ENCODE measurements at places on chromosomes 3 and 15. TPM values are rescaled to one million over a fixed set of nuclear protein-coding genes. Genes with fewer than 3 reads are reported as not detected.

DNA sequence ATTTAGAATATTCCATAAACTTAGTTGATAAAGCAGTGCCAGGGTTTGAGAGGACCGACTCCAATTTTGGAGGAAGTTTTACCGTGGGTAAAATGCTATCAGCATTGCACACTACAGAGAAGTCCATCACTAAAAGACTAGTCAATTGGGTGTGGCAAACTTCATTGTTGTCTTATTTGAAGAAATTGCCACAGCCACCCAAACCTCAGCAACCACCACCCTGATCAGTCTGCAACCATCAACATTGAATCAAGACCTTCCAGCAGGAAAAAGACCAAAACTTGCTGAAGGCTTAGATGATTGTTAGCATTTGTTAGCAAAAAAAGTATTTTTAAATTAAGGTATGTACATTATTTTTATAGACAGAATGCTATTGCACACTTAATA lies 60.5 kb downstream of the KLF13 start:
- no peak for DNase-seq

GRCh38 chr15:80929689-80930088 lies 59.9 kb downstream of the MESD start:
- no peak for DNase-seq

DNA sequence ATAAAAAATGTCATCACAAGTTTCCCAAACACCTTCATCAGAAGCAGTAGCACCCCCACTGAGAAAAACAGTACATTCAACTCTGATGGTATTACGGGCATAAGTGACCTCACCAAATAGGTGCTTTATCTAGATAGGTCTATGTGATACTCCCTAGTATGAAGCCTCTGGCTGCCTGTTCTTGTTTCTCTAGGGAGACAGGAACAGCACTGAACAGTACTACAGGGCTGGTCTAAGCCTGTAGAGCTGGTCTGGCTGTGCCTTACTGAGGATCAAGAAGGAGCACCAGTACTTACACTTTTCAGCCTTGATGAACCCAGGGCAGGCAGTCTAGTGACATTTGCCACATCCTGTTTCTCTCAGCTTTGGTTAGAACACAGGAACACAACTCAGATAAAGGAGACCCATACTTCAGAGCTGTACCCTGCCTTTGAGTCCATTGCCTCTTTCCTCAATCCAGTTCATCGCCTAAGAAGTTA lies 35.9 kb downstream of the OXNAD1 start:
- no peak for DNase-seq

DNA sequence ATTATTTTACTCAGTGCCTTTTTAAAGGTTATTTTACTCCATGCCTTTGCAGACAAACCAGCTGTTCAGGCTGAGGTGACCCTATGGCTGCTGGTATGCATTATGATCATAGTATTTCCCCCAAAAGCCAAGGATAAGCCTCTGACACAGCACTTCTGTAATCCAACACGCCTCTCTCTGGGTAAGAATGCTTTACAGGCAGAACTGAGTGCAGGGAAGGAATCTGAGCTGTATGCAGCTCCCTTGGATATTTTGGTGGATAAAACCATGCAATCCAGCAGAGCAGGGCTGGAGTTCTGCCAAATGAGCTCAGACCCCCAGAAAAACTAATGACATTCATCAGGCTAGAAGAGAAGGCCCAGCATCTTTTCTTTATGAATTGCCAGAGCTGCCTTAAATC lies 11.7 kb upstream of the MAP1A start:
- DNase-seq: no peak

Gene ST8SIA2
- total RNA-seq: 0.83 TPM

DNA sequence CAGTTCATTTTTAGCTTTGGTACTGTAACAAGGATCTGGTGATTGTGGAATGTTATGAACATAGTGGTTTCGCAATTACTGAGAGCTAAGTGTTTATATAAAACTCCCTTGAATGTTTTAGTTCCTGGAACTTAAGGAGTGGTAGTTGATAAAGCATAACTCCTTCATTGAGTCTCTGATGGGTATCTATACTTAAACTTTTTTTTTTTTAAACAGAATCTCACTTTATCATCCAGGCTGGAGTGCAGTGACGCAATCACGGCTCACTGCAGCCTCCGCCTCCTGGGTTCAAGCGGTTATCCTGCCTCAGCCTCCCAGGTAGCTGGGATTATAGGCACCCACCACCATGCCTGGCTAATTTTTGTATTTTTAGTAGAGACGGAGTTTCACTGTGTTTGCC lies 11.3 kb downstream of the PRKCI start:
- no peak for DNase-seq

DNA sequence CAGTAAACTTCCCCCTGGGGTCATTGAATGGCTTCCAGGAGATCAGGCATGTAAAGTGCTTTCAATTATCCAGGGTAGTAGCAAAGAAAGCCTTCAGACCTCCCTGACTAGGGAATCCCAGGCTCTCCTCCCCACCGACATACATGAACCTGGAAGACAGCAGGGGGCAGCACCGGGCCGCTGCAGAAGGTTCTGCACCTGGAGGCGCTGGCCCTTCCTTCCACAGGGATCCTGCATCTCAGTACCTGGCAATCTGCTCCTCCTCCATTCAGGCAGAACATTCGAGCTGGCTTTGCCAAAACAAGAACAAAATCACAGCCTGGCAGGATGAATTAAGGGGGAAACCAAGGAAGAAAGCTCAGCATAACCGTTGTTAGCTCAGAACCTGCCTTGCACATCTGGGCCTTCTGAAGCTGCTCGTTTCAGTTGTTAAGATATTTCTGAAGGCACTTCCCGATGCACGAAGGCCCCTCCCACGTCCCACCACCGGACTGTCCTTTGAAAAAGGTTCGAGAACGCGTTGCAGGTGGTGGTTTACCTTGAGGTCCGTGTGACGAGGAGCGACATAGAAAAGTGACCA lies 237.7 kb downstream of the SLCO3A1 start:
- peak; percentile 47 for DNase-seq

DNA sequence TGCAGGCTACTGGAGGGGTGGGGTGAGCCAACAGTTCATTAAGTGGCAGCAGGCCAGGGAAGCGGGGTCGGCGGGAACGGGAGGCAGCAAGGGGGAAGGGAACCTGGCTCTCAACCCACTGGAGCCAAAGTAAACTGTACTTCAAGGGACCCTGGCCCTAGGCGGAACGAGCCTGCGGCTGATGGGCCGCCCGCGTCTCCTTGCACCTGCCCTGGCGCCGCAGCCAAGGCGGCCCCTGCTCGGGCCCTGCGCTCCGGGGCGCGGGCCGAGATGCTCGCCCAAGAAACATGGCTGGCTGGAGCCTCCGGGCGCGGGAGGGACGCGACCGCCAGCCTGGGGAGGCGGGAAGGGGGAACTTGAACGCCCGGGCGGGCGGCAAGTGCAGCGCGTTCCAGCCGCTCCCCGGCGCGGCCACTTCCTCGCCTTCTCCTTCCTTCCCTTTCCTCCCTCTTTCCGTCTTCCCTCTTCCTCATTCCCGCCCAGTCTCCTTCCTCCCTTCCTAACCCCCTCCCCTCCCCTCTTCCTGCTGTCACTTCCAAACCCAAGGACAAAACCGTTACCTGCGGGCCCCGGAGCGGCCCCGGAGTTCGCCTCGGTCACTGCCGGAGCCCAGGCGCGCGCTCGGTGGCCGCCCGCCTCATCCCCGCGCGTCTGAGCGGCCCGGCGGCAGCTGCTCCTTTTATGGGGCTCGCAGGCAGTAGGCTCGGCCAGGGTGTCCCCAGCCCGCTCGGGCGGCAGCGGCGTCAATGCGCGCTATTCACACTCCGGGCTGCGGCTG lies 489.7 kb downstream of the MAGI1 start:
- DNase-seq: peak; percentile 20

- no peak for DNase-seq
Measured at GRCh38 chr15:90259524-90259923, 5.9 kb upstream of the NGRN start.
